ENCODE measurements at places on chromosomes 4 and X.

GRCh38 chrX:24333371-24333770 is 19.5 kb upstream of the SUPT20HL2 start:
- DNase-seq, result no peak

DNA sequence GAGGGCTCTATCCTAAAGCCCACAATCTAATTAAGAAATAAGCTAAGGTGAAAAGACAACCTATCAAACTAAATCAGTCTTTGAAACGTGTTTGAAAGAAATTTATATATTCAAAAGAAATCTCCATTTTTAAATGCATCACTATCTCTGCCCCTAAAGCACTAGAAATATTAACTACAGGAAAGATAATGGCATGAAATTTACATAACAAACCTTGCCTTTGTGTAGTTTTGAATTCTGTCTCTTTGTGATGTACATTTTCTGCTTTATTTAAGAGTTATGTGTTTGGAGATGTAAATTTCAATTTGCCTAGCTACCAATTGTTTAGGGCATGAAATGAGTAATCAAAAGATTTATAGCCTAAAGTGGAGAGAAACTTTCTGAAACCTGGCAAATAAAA is 286.1 kb upstream of the TBX22 start:
- no peak for DNase-seq

DNA sequence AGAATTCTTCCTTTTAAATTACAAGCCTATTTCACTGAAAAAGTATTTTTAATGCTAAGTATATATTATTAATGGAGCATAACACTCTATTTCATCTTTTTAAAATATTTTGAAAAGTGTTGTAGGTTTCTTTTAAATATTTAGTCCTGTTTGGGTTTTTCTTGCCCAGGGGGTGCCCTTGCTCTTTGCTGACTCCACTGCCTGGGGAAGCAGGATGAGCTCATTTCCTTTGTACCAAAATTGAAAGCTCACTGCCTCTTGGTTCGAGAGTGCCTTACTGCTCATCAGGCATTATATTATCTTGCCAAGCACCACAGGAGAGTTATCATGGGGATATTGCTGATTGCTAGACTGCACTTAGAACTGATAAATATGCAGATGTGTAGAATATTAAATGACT is 819.2 kb downstream of the PCDH18 start:
- DNase-seq, result no peak

GRCh38 chr4:69490271-69490670 is 5.4 kb downstream of the UGT2B4 start:
- no peak for DNase-seq

- DNase-seq, result no peak
Observed at GRCh38 chr4:73730867-73731266, 9.5 kb upstream of the CXCL8 start.

- DNase-seq, result no peak
Observed at GRCh38 chrX:118353081-118353850, 7.4 kb downstream of the WDR44 start.

GRCh38 chr4:149158817-149159216 is 656.8 kb downstream of the IQCM start:
- no peak for DNase-seq

- no peak for DNase-seq
Observed at GRCh38 chr4:111650146-111650545, 495.1 kb upstream of the FAM241A start.

GRCh38 chrX:138890491-138890890 is 179.0 kb upstream of the FGF13 start:
- DNase-seq, result no peak

GRCh38 chr4:156516698-156517097 is 454.9 kb downstream of the PDGFC start:
- DNase-seq, result no peak

GRCh38 chrX:11756354-11757318 is 1.4 kb upstream of the MSL3 start:
- DNase-seq, result peak; percentile 25

- DNase-seq, result no peak
Observed at GRCh38 chr4:58048491-58048890, 938.3 kb upstream of the IGFBP7 start.

DNA sequence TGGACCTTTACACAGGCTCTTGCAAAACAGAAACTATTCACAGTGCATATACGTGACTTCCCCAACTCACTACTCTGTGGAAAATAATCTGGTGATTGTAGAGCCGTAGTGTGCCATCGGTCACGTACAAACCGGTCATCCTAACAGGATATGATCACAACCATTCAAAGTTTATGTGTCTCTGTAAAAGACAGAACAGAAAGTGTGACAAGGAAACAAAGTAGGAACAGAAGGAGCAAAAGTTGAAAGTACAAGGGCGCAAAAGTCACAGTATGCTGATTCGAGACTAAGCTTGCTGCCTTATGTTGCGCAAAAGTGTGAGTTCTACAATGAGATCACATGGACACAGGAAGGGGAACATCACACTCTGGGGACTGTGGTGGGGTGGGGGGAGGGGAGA is 18.6 kb downstream of the MEPE start:
- DNase-seq, result no peak

DNA sequence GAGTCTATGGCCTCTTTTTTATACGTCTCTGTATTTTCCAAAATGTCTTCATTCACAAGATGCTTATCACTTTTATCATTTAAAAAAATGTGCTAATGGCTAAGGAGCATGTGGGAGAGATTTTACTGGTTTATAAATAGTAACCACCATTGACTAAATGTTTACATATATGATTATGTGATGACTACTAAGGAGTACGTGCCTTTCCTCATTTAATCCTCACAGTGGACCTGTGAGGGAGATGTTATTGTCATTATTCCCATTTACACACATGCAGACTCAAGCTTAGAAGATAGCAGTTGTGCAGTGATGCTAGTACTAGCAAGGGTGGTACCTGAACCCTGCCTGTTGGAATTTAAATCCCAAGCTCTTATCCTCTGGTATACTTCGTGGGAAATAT is 2.4 kb downstream of the SRD5A3 start:
- no peak for DNase-seq

GRCh38 chr4:168673476-168673875 is 176.6 kb downstream of the PALLD start:
- no peak for DNase-seq

DNA sequence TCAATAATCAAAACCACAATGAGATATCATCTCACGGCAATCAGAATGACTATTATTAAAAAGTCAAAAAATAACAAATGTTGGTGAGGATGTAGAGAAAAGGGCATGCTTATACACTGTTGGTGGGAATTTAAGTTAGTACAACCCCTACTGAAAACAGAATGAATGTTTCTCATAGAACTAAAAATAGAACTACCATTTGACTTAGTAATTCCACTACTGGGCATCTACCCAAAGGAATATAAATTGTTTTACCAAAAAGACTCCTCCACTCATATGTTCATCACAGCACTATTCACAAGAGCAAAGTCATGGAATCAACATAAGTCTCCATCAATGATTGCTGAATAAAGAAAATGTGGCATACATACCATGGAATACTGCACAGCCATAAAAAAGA is 278.1 kb upstream of the ARSJ start:
- DNase-seq, result no peak

GRCh38 chr4:53633608-53634007 is 42.3 kb upstream of the LNX1 start:
- no peak for DNase-seq

GRCh38 chr4:7202411-7202810 is 10.1 kb downstream of the SORCS2 start:
- DNase-seq, result no peak

DNA sequence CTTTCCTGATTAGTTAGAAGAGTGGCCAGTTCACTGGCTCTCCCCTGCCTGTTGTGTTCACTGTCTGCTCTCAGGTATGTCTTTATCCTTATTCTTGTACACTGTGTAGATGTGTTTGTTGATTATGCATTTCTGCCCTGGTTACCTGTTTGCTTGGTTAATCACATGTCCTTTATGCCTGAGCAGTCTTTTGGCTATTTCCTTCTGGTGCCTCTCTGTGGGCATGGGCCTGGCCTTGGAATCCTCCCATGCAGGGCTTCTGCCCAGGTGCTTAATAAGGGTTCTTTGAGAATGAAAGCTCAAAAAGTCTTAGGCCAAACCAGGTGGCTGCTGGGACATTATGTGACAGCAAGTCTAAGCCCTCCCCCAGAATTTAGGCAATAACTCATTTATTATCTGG is 26.5 kb downstream of the OTUD6A start:
- DNase-seq, result no peak

DNA sequence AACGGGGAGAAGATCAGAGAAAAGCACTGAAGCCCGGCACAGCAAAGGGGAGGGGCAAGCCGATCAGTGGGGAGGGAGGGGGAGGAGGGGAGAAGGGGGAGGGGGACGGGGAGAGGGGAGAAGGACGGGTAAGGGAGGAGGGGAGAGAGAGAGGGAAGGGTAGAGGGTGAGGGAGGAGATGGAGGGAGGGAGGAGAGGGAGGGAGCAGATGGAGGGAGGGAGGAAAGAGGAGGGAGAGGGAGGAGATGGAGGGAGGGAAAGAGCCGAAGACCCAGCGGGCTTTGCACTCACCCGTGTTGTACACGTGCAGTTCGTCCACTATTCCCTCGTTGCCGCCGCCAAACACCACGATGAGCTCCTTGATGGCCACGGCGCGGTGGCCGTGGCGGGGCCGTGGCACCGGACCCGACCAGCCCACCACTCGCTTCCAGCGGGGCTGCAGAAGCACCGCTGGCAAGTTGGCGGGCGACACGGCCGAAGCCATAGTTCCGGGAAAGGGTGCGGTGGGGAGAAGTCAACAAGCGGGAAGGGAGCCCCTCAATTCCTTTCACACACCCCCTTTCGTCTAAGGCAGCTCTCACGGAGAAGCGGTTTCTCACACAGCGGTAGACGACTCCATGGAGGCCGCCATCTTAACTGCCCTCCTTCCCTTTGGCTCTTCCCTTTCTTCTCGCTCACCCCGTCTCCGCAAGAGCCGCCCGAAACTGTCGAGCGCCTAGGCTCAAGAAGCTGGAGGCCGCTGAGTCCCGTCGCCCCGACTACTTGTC is 1.1 kb downstream of the HCFC1 start:
- DNase-seq, result peak; percentile 34

GRCh38 chrX:110804446-110804845 is 8.8 kb upstream of the CHRDL1 start:
- DNase-seq, result no peak

DNA sequence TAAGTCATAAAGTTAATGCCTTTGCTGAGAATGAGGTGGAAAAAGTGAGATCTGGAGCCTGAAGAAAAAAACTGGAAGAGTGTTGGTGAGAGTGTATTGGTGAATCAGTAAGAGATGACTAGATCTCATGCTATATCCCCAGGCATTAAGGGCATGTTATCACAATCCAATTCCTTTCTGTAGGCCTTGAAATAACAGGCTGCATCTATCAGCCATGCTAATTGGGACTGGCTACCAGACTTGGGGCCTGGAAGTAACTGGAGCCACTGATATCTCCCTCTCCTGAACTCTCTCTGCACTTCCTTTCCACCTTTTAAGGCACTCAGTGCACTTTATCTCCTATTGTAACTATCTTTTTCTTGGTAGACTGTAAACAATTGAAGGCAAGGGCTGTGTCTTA is 88.8 kb upstream of the HPRT1 start:
- DNase-seq, result no peak

GRCh38 chr4:45438047-45438446 is 685.8 kb downstream of the GABRG1 start:
- DNase-seq, result no peak

- DNase-seq, result no peak
Observed at GRCh38 chr4:71004281-71004851, 10.9 kb downstream of the DCK start.

- DNase-seq, result no peak
Observed at GRCh38 chr4:142660728-142661127, 185.4 kb downstream of the INPP4B start.

DNA sequence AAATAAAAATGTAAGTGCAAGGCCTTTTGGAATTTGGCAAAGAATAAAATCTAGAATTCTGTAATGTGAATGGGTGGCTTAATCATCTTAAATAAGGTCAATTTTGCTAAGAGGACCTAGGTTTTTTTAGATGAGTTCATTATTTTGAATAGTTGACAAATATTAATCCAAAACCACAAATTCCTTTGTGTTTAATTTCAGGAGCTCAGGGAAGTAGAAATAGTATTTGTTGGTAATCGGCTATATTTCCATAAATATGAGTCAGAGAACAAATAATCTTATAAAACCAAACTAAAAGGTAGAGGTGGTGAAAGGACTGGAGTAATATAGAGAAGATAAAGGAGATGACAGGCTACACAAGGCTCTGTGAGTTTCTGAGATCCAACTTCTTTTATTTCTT is 190.4 kb upstream of the TLL1 start:
- DNase-seq, result no peak

DNA sequence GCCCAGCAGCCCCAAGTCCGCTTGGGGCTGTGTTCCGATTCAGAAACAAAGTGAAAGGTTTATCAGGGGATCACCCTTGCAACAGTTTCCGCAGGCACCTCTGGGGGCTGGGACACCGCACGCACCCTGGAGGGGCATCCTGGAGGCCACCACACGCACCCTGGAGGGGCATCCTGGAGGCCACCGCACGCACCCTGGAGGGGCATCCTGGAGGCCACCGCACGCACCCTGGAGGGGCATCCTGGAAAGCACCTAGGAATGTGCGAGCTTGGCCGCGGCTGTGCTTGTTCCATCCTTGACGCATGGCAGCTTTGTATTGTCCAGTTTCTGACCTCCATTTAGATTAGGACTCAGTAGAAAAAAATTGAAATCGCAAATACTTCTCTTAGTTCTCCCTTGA is 21.3 kb upstream of the CBR4 start:
- DNase-seq, result no peak

DNA sequence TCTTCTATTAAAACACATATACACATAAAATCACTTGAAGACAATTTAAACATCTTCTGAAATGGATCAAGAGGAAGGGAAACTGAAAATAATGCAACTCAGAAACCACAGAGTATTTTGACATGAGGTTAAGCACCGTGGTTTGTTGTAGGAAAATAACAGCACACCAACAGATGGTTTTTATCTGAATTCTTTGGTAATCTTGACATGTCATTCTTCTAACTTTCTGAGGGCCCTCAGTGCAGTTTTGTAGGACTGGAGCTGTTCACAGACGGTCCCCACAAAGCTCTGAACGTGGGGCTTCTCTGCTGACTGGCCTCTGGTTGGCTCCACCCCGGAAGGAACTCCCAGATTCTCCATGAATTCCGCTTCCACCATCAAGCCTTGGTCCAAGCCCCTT is 16.0 kb upstream of the TLR8 start:
- no peak for DNase-seq

DNA sequence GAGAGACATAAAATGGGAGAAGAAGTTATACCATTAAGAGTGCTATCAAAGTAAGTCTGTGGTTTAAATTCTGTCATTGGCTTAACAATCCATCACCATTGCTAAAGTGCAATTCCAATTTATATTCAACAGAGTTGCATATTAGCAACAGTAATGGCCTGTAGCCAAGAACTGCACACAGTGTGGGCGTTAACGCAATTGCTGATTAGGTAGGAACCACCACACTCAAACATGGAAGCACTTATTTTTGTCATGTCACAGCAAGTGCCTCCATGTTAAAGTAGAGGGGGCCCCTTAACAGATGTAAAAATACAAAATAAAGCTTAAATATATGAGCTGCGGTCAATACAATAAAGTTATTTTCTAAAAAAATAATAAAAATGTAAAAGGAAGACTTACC is 10.8 kb downstream of the LARP7 start:
- no peak for DNase-seq

All from NCI-H1092 treated with DMSO at 0.1 percent for 48 hours (cell line).